ENCODE measurements at places on chromosomes 3 and 15.
A peak's percentile ranks its signal among the peaks of the same experiment; 100 is the strongest.

DNA sequence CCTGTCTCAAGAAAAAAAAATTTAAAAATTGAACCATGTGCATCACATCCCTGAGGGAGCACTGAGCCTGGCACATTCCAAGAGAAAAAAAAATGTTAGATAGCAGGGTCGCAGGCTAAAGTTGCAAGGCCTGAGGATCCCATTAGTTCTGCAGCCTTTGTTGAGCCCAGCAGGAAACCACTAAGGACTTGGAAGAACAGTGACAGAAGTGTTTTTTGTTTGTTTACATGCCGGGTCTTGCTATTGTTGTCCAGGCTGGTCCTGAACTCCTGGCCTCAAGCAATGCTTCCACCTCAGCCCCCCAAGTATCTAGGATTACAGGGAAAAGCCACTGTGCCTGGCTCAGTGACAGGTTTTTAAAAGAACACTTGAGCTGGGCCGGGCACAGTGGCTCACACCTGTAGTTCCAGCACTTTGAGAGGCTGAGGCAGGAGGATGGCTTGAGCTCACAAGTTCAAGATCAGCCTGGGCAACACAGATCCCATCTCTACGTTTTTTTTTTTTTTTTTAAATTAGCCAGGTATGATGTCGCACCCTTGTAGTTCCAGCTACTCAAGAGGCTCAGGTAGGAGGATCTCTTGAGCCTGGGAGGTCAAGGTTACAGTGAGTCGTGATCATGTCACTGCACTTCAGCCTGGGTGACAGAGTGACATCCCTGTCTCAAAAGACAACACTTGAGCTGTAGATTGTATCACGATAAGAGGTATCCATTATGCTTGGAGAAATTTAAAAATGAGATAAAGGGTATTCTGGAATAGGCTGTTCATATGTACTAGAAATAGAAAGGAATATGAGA, 15.2 kb downstream of the CHAC1 start:
- no peak for DNase-seq

GRCh38 chr15:75921732-75922703, 18.3 kb downstream of the FBXO22 start:
- no peak for DNase-seq

DNA sequence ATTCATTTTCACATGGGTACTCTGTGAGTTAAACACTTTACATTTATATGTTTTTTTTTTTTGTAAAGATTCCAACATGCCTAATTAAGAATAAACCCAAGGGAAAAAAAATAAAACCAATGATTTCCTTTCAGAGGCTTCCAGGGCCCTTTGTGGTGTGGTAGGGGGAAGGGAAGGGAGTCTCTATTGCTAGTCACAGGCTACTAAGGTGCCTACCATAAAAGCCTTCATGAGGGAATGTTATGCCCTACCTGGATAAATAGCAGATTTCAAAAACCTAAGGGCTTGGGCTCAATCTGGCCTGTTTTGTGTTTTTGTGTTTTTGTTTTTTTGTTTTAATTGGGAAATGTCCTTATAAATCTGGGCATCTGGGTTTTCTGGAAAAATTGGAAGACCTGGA, 38.9 kb upstream of the SSR3 start:
- no peak for DNase-seq

DNA sequence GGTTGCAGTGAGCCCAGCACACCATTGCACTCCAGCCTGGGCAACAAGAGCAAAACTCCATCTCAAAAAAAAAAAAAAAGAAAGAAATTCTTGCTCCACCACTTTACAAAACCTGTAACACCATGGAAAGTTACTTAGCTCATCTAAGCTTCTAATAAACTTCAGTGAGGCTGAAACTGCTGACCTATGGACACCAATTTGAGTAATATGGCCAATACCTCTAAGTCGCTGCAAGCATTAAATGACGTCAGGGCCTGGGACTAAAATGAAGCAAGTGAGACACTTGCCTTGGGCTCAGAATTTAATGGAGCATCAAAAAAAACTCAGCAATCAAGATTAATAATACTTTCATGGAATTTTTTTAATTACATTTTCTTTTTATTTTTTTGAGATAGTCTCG, 42.5 kb downstream of the ZMAT3 start:
- no peak for DNase-seq

GRCh38 chr3:183202004-183202722, 39.6 kb upstream of the LAMP3 start:
- no peak for DNase-seq

- no peak for DNase-seq
Measured at GRCh38 chr15:65258375-65259262, 28.1 kb downstream of the PARP16 start.

GRCh38 chr3:63914312-63914711, 2.1 kb upstream of the SCAANT1 start:
- no peak for DNase-seq

GRCh38 chr3:50655009-50655830, 19.5 kb upstream of the DOCK3 start:
- DNase-seq = no peak

DNA sequence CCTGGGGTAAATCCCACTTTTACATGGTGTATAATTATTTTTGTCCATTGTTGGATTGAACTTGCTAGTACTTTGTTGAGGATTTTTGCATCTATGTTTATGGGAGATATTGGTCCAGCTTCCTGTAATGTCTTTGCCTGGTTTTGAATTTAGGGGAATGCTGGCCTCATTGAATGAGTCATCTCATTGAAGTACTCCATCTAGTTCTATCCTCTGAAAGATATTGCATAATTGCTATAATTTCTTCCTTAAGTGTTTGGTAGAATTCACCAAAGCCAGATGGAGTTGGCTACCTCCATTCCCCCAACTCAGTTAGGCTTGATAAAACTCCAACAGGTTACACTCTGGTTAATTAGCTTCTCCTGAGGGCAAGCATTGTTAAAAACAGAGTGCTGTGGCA, 237.4 kb upstream of the TGFBR2 start:
- DNase-seq = no peak

DNA sequence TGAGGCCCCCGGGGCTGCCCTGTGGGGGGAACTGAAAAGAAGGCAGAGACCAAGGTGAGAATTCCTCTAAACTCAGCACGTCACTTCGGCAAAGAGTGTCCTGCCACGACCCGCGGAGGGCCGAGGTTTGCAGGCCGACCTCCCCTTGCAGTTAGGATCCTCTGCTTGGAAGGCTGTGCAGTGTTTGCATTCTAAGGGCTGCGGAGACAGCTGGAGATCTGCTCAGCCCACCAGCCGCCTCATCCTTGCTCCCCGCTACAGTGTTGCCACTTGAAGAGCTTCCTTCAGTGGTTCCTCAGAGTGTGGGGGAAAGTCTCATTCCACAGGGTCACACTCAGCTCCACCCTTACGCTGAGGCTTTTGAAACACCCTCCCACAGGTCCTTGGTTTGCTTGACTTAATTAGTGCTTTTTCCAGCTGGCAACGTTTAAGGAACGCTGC, 10.8 kb downstream of the SLC51A start:
- DNase-seq = no peak

DNA sequence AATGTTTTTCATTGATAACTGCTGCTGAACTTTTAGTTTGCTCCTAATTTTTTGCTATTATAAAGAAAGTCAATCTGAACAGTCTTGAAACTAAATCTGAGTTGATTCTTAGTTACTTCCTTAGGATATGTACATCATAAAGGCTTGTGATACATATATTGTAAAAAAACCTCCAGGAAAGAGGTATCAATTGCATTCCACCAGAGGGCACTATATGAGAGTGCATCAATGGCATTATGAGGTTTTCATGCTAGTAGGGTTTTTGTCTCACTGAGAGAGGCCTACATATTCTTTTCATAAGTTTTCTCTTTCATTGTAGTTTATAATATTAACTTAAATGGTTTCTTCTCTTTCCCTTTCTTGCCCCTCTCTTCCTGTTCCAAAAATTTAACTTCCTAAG, 46.9 kb downstream of the PIK3R4 start:
- DNase-seq = peak; percentile 7

GRCh38 chr3:184812662-184813042, 686 bp downstream of the VPS8 start:
- no peak for DNase-seq

- no peak for DNase-seq
Measured at GRCh38 chr3:11362600-11362999, 90.4 kb downstream of the ATG7 start.

DNA sequence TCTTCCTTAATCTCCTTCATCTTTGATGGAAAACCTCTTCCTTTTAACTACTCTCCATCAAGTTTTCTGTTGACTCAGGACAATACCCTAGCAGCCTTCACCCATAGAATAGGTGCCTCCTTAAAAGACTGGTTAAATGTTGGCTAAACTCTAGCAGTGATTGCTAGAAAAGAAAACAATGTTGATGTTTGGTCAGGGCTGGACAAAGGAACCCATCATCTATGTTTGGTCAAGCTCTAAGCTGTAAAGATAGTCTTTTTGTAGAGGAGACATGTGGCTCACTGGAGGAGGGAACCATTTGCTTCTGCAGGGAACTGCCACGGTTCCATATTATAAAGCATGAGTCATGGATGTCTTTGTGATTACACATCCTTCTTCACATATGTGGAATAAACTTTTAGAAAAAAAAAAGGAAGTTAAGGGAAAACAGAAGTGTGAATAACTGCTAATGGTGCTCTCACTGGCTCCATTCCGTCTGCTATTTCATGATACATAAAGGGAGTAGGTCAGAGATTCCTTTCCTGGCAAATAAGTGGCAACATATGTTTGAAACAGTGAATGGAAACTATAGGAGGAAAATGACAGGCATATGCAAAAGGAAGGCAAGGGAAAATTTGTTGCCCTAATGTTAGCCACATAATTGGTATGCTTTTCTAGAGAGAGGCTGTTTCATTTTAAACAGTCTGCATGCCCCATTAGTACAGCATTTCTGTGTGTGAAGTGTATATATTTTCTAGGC, 78.2 kb downstream of the CMSS1 start:
- DNase-seq = no peak

DNA sequence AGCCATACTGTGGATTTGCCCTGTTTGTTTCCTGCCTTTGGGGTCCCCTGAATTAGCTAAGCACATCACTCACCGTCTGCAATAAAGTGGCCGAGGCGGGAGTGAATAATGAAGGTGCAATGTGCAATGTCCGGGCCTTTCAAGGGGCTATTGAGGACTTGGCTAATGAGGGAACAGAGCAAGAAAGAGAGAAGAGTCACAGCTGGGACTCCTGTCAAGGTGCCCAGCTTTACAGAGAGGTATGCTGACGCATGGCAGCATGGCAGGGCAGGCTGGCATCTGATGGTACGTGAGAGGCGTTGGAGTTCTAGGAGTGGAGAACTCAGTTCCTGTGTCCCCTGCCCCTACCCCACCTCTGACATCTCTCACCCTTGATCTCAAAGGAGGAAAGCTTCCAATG, 13.8 kb upstream of the ATP2B2 start:
- no peak for DNase-seq

DNA sequence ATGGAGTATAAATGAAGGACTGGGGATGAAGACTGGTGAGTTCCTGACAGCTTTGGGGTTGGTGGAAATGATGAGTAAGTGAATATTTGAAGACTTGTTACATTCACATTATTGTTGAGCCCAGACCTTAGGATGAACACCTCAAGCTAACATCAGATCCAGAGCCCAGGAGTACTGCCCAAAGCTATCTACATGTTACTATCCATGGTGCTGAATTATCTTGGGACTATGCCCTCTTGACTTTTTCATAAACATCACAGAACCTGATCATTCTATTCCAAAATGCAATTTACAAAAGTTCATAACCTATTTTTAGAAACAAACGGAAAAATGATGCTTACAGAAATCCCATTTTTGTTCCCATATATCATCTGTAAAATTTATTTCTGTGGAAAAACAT, 613.3 kb downstream of the TUSC7 start:
- DNase-seq = no peak

DNA sequence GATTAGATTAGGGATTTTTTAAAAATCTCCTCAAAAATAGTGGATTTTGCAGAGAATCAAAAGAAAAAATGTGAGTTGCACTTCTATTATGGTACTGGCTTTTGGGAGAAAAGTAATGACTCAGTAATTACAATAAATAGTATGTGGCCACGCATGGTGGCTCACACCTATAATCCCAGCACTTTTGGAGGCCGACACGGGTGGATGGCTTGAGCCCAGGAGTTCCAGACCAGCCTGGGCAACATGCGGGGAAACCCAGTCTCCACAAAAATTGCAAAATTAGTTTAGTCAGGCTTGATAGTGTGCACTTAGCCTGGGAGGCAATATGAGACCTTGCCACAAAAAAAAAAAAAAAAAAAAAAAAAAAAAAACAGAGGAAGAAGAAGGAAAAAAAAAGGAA, 1098.2 kb downstream of the ZPLD1 start:
- no peak for DNase-seq

DNA sequence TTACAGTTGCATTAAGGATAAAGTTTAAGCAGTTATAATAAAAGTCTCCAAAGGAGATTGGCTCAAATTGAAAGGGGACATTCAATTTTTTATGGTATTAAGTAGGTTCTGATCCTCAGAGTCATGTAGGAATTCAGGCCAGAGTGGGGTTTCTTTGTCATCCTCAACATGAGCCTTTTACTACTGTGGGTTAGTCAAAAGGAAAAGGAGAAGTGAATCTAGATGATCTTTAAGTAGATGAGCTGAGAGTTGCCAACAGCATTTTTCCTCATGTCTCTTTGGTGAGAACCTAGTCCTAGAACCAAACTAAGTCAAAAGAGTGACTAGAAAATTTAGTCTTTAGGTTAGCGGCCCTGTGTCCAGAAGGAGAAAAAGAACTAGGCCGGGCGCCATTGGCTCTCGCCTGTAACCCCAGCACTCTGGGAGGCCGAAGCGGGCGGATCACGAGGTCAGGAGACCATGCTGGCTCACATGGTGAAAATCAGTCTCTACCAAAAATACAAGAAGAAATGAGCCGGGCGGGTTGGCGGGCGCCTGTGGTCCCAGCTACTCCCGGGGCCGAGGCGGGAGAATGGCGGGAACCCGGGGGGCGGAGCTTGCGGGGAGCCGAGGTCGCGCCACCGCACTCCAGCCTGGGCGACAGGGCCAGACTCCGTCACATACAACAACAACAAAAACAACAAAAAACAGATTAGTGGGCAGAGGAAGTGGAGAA, 4.2 kb upstream of the CHL1 start:
- no peak for DNase-seq

- DNase-seq = no peak
Measured at GRCh38 chr3:9783954-9784353, 8.3 kb downstream of the TADA3 start.

GRCh38 chr3:196399485-196399945, 32.7 kb downstream of the UBXN7 start:
- DNase-seq = no peak

DNA sequence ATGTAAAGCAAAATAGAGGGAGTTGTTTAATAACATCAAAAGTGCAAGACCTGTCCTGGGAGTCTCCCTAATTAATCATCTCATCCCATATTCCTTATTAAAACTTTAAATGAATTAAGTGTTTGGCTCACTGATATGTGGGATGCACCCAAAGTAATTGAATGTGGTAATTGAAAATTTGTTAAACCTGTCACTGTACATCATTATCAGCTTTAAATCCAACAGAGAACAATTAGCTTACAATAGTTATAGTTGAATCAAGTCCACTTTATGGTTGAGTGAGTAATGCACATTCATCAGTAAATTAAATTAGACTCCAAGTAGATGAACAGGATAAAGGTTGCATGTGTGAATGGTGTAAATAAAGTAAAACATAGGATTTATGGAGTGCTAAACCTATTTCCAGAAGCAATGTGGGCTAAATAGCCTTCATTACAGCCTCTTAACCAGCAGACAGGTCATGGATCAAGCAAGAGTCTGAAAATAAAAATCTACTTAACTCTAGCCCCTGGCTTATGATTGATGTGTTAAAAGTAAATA, 608.2 kb upstream of the CCDC54 start:
- DNase-seq = no peak

All from GM18507 (cell line).